Skin of body (tissue), 3 donors: ENCODE measurements at places on chromosomes 6 and 20.

DNA sequence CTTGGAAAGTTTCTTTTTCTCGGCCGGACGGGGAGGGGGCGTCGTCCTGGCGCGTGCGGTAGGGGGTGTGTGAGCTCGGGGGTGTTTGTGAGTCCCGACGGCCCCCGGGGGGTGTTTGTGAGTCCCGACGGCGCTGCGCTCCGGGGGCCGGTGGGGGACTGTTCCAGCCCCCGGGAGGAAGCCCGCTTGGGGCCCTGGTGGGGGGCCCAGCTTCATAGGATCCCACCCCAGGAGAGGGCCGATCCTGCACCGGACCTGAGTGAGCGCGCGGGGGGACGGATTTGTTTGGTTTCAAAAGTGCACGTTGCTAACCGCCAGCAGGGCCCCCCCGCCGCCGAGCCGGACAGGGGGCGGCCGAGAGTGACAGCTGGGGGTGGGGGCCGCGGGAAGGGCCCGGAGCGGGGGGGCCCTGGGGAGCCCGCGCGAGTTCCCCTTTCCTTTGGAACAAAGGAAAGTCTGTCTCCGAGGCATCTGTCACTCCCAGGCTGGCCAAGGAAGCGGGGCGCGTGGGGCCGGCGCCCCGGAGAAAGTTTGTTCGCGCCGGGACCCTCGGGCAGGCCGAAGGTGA, 485 bp downstream of the TGIF2 start:
- no peak for DNase-seq

DNA sequence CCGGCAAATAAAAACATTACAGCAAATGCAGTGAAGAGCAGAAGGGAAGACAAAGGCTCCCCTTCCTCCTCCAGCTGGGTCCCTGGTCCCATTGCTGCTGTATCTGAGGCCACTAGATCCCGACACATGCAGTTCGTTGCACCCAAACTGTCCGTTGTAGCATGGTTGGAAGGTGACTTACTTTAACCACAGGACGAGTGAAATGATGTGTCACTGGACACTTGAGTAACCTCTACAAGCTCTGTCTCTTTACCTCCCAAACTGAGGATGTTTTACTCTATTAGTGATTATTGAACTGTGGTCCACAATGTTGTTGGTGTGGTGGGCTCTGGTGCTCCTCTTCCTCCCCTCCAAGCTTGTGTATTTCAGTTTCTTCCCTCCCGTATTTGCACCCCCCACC, 46.2 kb upstream of the ARMH2 start:
- no peak for DNase-seq

GRCh38 chr20:60049601-60050000, 91.4 kb downstream of the CDH26 start:
- DNase-seq, result no peak

DNA sequence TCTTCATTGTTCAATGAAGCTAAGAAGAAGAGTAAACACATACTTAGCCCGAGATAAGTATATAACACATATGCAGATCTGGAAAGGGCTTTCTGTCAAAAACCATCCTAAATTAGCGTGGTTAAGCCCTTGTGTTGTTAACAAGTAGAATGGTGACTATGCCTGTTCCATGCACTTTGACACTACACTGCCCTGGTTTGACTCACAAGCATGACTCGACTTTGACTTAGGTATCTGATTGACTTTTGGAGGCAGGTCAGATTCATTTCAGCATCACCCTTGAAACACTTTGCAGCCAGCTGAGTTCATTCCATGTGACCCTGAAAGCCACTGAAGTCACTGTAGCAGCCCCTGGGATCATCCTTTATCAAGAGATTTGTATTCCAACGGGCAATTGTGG, 239.8 kb downstream of the TBX18 start:
- DNase-seq, result no peak

DNA sequence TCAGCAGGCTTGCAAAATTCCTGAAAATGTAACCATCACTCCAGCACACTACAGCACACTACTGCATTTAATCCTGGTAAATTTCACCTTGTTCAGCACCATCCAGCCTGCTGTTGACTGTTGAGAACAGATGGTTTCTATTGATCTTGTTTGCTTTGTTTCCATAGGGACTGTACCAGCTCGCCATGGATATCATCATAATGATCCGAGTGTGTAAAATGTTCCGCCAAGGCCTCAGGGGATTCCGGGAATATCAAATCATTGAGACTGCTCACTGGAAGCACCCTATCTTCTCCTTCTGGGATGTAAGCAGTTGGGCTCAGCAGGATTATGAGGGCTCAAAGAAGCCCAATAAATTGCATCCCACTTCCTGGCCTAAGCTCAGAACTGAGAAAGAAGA, 4.1 kb downstream of the CNBD2 start:
- no peak for DNase-seq

GRCh38 chr6:125511809-125512396, 210.1 kb upstream of the HDDC2 start:
- no peak for DNase-seq
